HepG2 (cell line): ENCODE measurements at places on chromosomes 2 and 18.

- no peak for DNase-seq
These were observed 823.4 kb downstream of the SLC4A3 start for GRCh38 chr2:220450846-220451245.

DNA sequence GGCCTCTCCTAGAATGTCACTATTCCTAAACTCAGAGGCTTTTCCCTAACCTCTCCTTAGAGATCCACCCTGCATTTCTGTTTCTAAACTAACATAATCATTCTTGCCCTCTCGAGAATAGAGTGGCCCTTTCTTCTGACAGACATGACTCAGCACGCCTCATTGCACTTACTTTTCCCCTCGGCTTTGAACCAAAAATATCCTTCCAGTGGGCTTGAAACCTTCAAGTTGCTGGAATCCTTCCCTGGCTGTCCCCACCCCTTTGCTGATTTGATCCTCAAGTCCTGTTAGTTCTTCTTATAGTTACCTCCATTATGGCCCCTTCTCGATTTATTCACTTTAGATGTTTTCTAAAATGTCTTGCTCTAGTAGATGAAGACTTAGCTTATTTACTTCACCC, 158.0 kb downstream of the LTBP1 start:
- DNase-seq: no peak

GRCh38 chr2:19504400-19505198, 146.2 kb upstream of the OSR1 start:
- DNase-seq: peak; percentile 96

- DNase-seq: no peak
These were observed 21.7 kb downstream of the TET3 start for GRCh38 chr2:74006459-74006858.

- no peak for DNase-seq
These were observed 57.0 kb downstream of the VPS54 start for GRCh38 chr2:63962186-63962585.

GRCh38 chr2:239013678-239013976, 165.7 kb downstream of the TWIST2 start:
- no peak for DNase-seq

DNA sequence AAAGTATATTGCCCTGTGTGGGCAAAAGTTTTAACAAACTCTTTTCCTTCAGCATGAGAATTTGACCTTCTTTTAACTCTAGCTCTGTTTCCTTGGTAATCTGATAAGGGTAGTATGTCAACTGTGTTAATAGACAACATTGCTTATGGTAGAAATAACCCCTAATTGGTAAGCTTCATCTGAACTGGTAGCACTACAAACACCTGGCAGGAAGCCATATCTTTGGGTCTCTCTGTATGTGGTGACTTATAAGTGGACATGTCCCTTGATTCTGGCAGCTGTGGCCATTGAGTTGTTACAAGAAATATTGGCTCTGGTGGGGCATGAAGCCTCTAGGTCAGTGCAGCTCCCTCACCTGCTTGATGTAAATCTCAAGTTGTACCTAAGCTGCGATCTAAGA, 46.9 kb downstream of the MBD5 start:
- no peak for DNase-seq

DNA sequence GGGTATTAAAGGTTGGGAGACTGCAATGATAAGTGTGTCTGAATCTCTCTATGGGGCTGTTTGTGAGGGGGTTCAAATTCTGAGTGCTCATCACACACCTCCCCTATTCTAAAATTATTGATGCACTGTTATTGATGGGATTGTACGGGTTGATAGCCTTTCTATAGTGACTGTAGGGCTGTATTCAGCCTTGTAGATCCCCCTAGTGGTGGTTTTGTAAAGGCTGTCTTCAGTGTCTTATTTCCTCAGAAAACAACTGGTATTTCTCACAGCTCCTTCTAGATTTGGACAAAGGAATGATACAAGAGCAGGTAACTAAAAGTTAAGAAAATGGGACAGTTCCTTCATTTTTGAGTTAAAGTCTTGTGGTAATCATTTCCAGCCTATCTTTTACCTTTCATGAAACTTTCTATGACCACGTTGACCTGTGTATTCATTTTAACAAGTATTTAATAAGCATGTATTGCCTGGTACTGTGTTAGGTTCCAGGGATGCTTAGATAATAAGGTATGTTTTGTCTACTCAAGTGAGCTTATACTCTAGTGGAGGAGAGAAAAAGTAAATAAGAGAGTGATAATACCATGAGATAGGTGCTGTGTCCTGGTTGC, 21.2 kb downstream of the SMAD4 start:
- DNase-seq: peak; percentile 33

DNA sequence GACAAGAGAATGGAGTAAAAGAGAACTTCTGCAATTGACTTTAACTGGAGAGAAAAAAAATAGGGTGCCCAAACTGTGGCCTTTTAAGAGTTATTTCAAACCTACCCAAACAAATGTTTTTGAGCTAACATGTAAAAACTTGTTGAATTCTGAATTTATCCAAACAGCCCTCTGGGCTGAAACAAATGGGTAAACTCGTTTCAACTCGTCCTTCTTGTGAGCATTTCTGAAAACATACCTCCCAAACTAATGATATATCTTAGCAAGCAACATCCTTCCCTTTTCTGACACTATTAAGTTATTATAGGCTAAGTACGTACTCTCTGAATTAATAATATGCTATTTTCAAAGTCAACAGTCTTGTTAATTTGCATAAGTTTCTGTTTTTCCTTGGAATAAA, 793.0 kb upstream of the ACVR2A start:
- no peak for DNase-seq

- DNase-seq: no peak
These were observed 321.5 kb upstream of the TANK start for GRCh38 chr2:160838691-160839090.

DNA sequence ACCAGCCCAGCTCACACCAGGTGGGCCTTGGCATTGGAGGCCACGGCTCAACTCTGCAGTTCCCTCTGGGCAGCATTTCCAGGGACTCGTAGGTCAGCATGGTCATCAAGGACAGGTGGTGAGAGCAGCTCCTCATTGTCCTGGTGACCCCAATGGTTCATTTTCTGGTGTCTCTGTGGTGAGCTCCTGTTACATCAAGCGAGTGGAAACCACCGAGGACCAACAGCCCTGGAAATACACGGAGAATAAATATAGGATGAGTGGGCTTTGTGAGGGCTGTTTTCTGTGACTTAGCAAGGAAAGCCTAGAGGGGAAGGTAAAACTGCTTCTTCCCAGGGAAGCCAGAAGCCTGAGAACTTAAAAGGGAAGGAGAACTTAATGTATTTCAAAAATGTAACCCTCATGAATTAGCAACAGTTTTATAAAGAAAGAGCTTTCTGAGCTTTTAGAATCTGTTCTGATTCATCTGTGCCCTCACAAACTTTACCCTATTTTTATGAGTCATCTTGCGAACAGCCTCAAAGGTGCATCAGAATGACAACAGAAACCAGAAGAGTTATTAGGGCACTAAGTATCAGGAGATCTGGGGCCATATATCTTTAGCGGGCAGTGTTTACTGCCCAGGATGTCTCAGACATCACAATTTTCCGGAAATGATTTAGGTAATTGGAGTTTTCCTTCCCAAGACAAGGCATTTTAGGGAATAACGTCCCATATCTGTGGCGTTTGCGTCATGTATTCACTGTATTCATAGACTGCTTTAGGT, 18.7 kb downstream of the C2orf92 start:
- no peak for DNase-seq

DNA sequence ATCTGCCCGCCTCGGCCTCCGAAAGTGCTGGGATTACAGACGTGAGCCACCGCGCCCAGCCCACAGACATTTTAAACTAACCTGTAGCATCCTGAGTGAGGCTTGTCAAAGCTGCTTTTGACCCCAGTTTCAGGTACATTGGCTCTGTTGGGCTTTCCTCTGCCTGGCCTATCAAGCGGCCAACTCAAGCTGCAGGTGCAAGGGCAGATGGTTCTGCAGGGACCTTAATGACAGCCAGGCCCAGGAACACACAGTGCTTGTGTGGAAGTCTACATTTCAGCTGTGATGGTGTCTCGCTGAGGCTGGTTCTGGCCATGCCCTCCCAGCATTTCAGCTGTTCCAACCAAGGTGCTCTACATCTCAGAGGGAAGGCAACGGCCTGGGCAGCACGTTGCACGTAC, 18.4 kb downstream of the INPP4A start:
- no peak for DNase-seq

DNA sequence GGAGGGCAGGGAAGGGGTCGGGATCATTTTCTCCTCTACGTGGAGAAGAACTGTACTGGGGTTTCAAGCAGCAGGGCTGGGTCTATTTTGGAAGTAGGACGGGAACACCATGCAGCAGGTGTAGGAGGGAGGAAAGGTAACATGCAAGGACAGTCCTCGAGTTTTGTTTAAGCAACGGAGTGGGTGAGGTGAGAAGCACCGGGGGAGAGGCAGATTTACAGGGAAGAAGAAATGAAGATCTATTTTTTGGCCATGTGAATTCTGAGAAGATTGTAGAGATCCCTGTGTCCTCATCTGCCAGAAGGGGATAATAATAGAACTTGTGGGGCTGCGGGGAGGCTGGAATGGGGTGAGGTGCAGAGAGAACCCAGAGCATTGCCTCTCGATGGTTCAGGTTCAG, 85.6 kb downstream of the INPP5D start:
- no peak for DNase-seq

- DNase-seq: no peak
These were observed 155.5 kb downstream of the DSC3 start for GRCh38 chr18:30886998-30887397.

GRCh38 chr2:39290433-39290832, 46.7 kb upstream of the CDKL4 start:
- DNase-seq: no peak

GRCh38 chr2:212064318-212064717, 474.3 kb downstream of the ERBB4 start:
- no peak for DNase-seq

GRCh38 chr18:54434453-54434852, 76.7 kb downstream of the C18orf54 start:
- no peak for DNase-seq

GRCh38 chr2:64853894-64854293, 135.3 kb upstream of the SLC1A4 start:
- no peak for DNase-seq

DNA sequence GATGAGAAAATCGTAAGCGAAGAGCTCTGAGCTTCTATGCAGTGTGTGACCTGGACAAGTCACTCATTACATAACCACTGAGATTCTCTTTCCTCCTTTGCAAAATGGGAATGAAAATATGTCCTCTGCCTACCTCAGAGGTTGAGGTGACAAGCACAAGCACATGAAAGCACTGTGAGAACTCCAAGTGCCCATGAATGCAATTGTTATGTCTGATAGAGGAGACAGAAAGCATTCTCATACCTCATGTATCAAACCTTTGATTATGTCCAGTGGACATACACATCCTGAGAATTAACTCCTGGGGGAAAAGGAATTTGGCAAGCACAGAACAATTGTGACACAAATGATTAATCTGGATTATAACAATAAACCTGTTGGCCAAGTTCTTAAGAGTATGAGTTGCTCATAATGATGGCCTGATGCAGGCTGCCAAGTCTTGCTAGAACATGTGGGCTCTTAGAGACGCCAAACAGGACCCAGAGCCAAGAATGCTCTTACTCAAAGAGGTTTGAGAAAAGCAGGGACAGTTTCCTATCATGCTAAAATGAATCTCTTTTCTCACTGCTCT, 8.5 kb upstream of the RMDN2 start:
- DNase-seq: no peak

- DNase-seq: no peak
These were observed 169.9 kb downstream of the SMAD7 start for GRCh38 chr18:48780913-48781162.

GRCh38 chr2:47225061-47225783, 70.1 kb upstream of the STPG4 start:
- peak; percentile 97 for DNase-seq

- DNase-seq: no peak
These were observed 1435.4 kb upstream of the LRRTM1 start for GRCh38 chr2:81739966-81740365.

DNA sequence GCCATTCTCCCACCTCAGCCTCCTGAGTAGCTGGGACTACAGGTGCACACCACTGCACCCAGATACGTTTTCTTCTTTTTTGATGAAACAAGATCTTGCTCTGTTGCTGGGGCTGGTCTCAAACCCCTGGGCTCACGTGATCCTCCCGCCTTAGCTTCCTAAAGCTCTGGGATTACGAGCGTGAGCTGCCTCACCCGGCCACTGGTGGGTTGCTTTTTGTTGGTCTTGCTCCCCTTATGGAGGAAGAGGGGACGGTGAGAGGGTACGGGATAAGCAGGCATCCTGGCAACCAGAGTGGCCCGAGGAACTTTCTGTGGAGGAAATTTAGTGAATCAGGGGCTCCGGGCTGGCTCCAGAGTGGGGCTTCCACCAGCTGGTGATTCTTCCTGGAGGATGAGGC, 222.3 kb downstream of the HDAC4 start:
- no peak for DNase-seq

- DNase-seq: no peak
These were observed 265.0 kb upstream of the TRIB2 start for GRCh38 chr2:12451726-12452125.

DNA sequence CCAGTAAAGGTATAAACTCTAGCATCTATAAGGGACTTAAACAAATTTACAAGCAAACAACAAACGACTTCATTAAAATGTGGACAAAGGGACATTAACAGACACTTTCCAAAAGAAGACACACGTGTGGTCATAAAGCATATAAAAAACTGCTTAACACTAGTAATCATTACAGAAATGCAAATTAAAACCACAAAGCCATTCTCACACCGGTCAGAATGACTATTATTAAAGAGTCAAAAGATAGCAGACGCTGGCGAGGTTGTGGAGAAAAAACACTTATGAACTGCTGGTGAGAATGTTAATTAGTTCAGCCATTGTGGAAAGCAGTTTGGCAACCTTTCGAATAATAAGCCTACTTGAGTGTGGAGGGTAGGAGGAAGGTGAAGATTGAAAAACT, 217.1 kb upstream of the DLGAP1 start:
- no peak for DNase-seq

GRCh38 chr2:11481789-11482472, 16.0 kb upstream of the E2F6 start:
- DNase-seq: no peak

GRCh38 chr2:200679535-200679934, 93.7 kb downstream of the AOX1 start:
- DNase-seq: no peak

GRCh38 chr2:5766561-5766960, 74.4 kb downstream of the SOX11 start:
- no peak for DNase-seq
